ENCODE measurements at places on chromosomes 4 and X. TPM values are rescaled to one million over a fixed set of nuclear protein-coding genes. Genes with fewer than 3 reads are reported as not detected.

DNA sequence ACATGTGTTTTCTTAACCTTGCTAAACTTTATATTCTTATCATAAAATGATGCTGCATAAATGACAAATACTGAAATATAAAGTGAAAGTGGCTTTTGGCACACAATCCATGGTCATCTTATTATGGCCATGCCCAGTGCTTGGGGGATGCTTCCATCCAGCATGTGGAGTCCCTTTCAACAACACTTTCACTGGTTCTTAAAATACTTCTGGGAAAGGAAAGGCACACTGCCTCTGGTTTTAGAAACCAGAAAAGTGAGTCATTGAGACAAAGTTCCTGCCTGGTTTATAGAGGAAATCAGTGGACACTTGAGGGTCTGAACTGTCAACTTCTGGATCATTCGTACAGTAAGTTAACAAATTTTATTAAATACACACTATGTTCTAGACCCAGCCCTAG, 248.0 kb upstream of the ADAMTS3 start:
- H3K4me1 ChIP-seq, result no peaks in the 10 kb centered on the region
- H3K27ac ChIP-seq, result no peak overlapping the region
- H3K4me3 ChIP-seq, result no peak overlapping the region
- H3K36me3 ChIP-seq, result no peaks in the 10 kb centered on the region
- no peak for DNase-seq

NPNT gene
- 26.1 TPM for total RNA-seq

- no peak for DNase-seq
- H3K4me3 ChIP-seq, result no peak overlapping the region
- H3K36me3 ChIP-seq, result no peaks in the 10 kb centered on the region
- no peak overlapping the region for H3K27ac ChIP-seq
Measured at GRCh38 chrX:5644776-5645175, 583.9 kb downstream of the NLGN4X start.

- no peaks in the 10 kb centered on the region for H3K27me3 ChIP-seq
- no peaks in the 10 kb centered on the region for H3K36me3 ChIP-seq
- no peak for DNase-seq
Measured at GRCh38 chrX:154140742-154141141, 3.3 kb upstream of the OPN1LW start.

- no peak within 1 kb of the TSS for H3K27ac ChIP-seq
- H3K4me1 ChIP-seq, result peaks cover 35% of the 10 kb centered on the region
- H3K4me3 ChIP-seq, result no peak within 1 kb of the TSS
- H3K36me3 ChIP-seq, result peaks cover 67% of the 10 kb centered on the region
- no peaks in the 10 kb centered on the region for H3K27me3 ChIP-seq
Measured at GRCh38 chrX:153780678-153781427, at the start of gene SRPK3. Gene SRPK3, plus strand, starts transcription at chrX:153781041. Its CDS starts 46 bp downstream, at chrX:153781087.

GUCY1B1 gene
- 63.7 TPM for total RNA-seq

RIBC1 gene
- total RNA-seq, result 1.8 TPM

FABP2 gene
- not detected for total RNA-seq

GRCh38 chr4:81808011-81808672, 336.4 kb upstream of the RASGEF1B start:
- no peak for DNase-seq
- H3K4me3 ChIP-seq, result no peak overlapping the region
- no peak overlapping the region for H3K27ac ChIP-seq
- H3K27me3 ChIP-seq, result no peaks in the 10 kb centered on the region
- H3K36me3 ChIP-seq, result no peaks in the 10 kb centered on the region

PAGE2B gene
- total RNA-seq, result 0.99 TPM

SPATA18 gene
- total RNA-seq, result 11.2 TPM

CCDC110 gene
- total RNA-seq, result 4.8 TPM

DNA sequence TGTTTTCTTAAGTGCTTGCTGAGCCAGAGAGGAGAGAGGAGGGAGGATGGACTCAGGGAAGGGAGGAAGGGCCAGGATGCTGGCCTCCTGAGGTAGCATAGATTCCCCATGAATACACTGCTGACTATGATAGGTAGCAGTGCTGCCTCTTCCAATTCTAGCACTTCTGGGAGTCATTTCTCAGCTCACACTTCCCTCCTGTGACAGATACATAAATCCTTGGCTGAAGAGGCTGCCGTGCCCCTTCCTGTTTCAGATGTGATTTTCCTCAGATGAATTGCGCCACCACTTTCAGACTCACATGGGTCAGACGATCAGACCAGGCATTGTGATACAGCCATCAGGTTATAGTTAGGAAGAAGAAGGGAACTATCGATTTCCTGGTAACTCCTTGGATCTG, 22.4 kb downstream of the TSC22D3 start:
- DNase-seq, result no peak
- no peak overlapping the region for H3K27ac ChIP-seq
- no peak overlapping the region for H3K4me3 ChIP-seq
- peaks cover 11% of the 10 kb centered on the region for H3K4me1 ChIP-seq
- H3K27me3 ChIP-seq, result peaks cover 26% of the 10 kb centered on the region
- H3K36me3 ChIP-seq, result no peaks in the 10 kb centered on the region

GRCh38 chr4:105641845-105642244, 66.6 kb downstream of the INTS12 start:
- no peaks in the 10 kb centered on the region for H3K27me3 ChIP-seq
- no peaks in the 10 kb centered on the region for H3K36me3 ChIP-seq
- no peaks in the 10 kb centered on the region for H3K4me1 ChIP-seq
- H3K27ac ChIP-seq, result no peak overlapping the region

GRCh38 chr4:78656968-78657445, 105.4 kb downstream of the ANXA3 start:
- no peak for DNase-seq
- peaks cover 3% of the 10 kb centered on the region for H3K4me1 ChIP-seq
- no peaks in the 10 kb centered on the region for H3K27me3 ChIP-seq
- H3K27ac ChIP-seq, result no peak overlapping the region
- no peaks in the 10 kb centered on the region for H3K36me3 ChIP-seq
- H3K4me3 ChIP-seq, result no peak overlapping the region

GRCh38 chrX:16772460-16772859, 13.8 kb upstream of the TXLNG start:
- no peak overlapping the region for H3K4me3 ChIP-seq
- no peak for DNase-seq
- H3K27ac ChIP-seq, result no peak overlapping the region
- no peaks in the 10 kb centered on the region for H3K4me1 ChIP-seq
- no peaks in the 10 kb centered on the region for H3K36me3 ChIP-seq
- peaks cover 25% of the 10 kb centered on the region for H3K27me3 ChIP-seq

DNA sequence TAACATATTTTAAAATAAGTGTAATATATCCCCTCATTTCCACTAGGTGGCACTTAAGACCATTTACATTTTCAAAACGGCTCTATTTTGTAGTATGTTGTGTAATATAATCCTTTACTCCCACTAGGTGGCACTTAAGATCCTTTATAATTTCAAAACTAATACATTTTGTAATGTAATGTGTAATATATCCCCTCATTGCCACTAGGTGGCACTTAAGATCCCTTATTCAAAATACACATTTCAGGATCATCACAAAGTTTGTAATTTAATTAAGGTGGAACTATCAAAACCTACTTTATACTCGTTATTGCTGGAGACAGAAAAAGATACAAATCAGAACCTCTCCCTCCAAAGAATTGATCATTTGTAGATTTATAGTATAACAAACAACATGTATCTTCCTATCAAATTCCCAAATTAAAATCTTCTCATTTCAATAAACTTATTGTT, 132.5 kb downstream of the ARHGAP6 start:
- H3K4me1 ChIP-seq, result no peaks in the 10 kb centered on the region
- DNase-seq, result peak; percentile 22
- no peak overlapping the region for H3K27ac ChIP-seq
- no peaks in the 10 kb centered on the region for H3K27me3 ChIP-seq
- no peak overlapping the region for H3K4me3 ChIP-seq

GRCh38 chr4:107270614-107271013, 234.5 kb upstream of the DKK2 start:
- no peak overlapping the region for H3K4me3 ChIP-seq
- no peaks in the 10 kb centered on the region for H3K27me3 ChIP-seq
- DNase-seq, result no peak
- no peaks in the 10 kb centered on the region for H3K4me1 ChIP-seq

DNA sequence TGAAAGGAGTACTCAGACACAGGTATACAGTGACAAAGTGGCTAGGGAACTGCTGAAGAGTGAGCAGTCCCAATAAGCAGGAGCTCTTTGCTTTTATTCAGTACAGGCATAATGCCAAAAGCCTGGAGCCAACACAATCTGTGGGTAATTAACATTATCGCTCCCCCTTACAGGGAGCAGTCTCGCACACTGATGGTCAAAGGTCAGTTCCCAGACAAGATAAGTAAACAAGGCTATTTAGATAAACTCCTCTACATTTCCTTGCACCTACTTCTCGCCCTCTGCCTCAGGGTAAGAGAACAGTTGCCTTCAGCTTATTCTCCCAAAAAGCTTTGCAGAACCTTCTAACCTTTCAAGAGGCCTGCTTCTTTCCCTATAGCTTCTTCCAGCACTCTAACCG, 73.9 kb upstream of the TAF9B start:
- no peaks in the 10 kb centered on the region for H3K36me3 ChIP-seq
- H3K27me3 ChIP-seq, result no peaks in the 10 kb centered on the region
- no peak overlapping the region for H3K27ac ChIP-seq
- no peak for DNase-seq
- no peaks in the 10 kb centered on the region for H3K4me1 ChIP-seq
- H3K4me3 ChIP-seq, result no peak overlapping the region

SYP gene
- 192 TPM for total RNA-seq

DNA sequence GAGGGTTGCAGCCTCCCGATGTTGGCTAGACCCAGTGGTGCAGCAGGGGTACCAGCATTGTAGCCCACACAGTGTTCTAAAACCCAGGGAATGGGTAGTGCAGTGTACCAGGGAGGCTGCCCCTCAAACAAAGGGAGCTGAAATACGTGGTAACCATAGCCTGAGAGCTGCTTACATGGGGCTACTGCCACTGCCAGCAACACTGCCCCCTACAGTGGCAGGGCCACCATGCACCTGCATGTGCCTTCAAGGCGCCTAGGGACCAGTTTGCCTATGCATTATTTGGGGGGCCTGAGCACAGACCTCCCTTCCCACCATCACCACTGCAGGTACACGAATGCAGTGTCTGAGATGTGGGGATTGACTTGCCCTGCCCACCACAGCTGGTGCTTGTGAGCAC, 21.0 kb upstream of the BMP15 start:
- H3K27ac ChIP-seq, result no peak overlapping the region
- no peaks in the 10 kb centered on the region for H3K36me3 ChIP-seq

PPBP gene
- total RNA-seq, result 8.6 TPM

DNA sequence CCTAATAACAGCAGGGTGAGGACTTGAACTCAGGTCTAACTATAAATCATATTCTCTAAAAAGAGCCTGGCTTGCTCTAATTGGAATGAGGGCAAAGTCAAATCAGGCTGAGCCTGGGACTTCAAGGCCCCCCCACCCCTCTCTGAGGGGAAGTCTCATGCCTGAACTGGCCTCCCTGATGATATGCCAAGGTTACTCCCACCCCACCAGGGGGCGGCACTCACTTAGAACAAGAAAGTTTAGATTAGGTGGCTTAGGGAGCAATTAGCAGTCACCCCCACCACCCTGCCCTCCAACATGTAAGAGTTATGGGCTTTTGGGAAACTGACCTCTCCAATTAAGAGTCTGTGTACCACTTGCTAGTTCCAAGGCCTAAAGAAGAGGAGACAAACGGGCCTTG, 2.7 kb downstream of the FOXO4 start:
- no peaks in the 10 kb centered on the region for H3K27me3 ChIP-seq
- peak; percentile 38 for DNase-seq
- H3K36me3 ChIP-seq, result peaks cover 9% of the 10 kb centered on the region
- peaks cover 17% of the 10 kb centered on the region for H3K4me1 ChIP-seq

- no peak overlapping the region for H3K27ac ChIP-seq
- H3K36me3 ChIP-seq, result no peaks in the 10 kb centered on the region
- DNase-seq, result no peak
- H3K4me1 ChIP-seq, result no peaks in the 10 kb centered on the region
- no peaks in the 10 kb centered on the region for H3K27me3 ChIP-seq
Measured at GRCh38 chr4:165443276-165443675, 64.5 kb downstream of the CPE start.

- no peak for DNase-seq
- peaks cover 14% of the 10 kb centered on the region for H3K36me3 ChIP-seq
- H3K27me3 ChIP-seq, result no peaks in the 10 kb centered on the region
- no peaks in the 10 kb centered on the region for H3K4me1 ChIP-seq
Measured at GRCh38 chr4:75752637-75753036, 28.3 kb downstream of the USO1 start.

- H3K36me3 ChIP-seq, result no peaks in the 10 kb centered on the region
- no peak overlapping the region for H3K4me3 ChIP-seq
- H3K4me1 ChIP-seq, result no peaks in the 10 kb centered on the region
- DNase-seq, result no peak
Measured at GRCh38 chr4:109754093-109754857, 24.4 kb upstream of the PLA2G12A start.

DNA sequence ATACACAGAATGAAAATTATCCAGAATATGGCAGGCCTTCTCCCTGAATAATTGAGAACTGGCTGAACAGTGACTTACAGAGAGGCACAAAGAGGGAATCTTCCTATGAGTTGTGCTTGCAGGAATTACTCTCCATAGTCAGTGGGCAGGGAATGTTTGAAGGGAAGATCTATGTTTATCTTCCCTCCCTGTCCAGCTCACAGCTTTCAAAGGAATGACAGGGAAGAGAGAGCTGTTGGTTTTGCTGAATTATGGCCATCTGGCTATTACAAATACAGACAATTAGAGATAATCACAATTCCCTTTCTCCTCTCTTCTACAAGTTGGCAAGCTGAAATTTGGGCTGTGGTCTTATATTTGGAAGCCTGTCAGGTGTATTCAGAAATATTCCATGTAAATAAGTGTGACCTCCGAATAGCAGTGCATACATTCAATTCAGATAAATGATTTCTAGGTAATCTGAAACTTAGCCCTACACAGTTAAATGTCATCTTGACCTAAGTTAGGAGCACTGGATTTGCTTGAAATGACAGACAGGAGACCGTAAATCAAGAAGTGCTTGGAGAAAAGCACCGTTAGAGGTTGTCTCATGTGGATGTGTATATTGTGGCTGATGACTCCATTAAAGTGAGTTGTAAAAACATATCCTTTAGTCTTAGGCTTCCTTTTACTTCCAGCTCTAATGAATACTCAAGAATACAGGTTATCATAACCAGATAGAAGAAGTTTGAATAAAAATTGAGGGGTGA, 136.8 kb downstream of the C4orf33 start:
- no peaks in the 10 kb centered on the region for H3K4me1 ChIP-seq
- DNase-seq, result no peak
- H3K4me3 ChIP-seq, result no peak overlapping the region
- H3K36me3 ChIP-seq, result no peaks in the 10 kb centered on the region

TMSB15A gene
- 28.5 TPM for total RNA-seq

DNA sequence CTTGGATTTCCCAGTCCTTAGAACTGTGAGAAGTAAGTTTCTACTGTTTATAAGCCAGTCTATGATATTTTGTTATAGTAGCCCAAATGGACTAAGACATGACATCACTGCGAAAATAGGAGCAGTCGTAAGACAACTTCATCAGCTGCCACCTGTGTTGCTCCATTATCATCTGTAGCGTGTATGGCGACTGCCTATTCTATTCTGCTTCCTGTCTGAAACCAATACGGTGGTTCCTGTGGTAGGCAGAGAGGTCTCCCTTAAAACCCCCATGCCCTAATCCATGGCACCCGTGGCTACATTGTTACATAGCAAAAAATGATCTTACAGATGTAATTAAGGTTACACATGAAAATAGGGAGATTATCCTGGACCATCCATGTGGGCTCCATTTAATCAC, 105.4 kb upstream of the FAT1 start:
- no peaks in the 10 kb centered on the region for H3K4me1 ChIP-seq
- no peak overlapping the region for H3K4me3 ChIP-seq
- no peaks in the 10 kb centered on the region for H3K36me3 ChIP-seq
- no peak for DNase-seq

CD40LG gene
- 0.10 TPM for total RNA-seq

TMEM154 gene
- 0.94 TPM for total RNA-seq
